ENCODE measurements at places on chromosomes 2 and 18.

DNA sequence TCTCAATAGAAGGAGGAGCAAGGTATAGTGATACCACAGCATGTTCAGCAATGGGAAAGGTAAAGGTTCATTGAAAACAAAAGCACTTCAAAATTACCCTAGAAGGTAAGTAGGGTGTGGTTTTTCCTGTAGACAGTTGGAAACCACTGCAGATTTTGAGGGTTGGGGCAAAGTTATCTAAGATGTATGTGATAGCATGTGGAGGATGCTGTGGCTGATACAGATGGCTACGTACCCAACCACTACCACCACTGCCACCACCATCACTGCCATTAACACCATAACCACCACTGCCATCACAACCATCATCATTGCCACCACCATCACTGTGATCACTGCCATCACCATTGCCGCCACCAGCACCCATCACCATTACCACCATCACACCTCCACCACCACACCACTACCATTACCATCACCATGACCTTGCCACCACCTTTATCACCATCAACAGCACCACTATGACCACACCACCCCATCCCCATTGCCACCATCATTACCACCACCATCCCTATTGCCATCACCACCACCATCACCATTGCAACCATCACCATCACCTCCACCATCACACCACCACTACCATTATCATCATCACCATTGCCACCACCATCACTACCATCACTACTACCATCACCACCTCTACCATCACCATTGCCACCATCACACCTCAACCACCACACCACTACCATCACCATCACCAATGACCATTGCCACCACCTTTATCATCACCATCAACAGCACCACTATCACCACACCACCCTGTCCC lies 3.7 kb downstream of the TMSB10 start:
- no peak for DNase-seq

DNA sequence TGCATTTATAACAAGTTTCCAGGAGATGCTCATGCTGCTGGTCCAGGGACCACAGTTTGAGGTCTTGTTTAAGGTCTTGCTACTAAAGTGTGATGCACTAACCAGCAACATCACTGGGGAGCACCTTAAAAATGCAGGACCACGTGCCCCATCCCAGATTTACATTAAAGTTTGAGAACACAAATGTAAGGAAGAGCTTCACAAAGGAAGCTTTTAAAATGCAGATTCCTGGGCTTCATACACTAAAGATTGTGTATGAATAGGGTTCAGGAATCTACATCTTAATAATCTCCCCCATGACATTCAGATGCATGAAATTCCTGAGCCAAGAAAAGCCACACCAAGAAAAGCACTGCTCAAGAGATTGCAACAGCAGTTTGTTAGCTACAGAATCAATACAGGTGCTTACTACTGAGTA lies 235.3 kb upstream of the TANK start:
- no peak for DNase-seq

GRCh38 chr18:42578792-42579191 lies 536.7 kb downstream of the RIT2 start:
- peak; percentile 16 for DNase-seq

DNA sequence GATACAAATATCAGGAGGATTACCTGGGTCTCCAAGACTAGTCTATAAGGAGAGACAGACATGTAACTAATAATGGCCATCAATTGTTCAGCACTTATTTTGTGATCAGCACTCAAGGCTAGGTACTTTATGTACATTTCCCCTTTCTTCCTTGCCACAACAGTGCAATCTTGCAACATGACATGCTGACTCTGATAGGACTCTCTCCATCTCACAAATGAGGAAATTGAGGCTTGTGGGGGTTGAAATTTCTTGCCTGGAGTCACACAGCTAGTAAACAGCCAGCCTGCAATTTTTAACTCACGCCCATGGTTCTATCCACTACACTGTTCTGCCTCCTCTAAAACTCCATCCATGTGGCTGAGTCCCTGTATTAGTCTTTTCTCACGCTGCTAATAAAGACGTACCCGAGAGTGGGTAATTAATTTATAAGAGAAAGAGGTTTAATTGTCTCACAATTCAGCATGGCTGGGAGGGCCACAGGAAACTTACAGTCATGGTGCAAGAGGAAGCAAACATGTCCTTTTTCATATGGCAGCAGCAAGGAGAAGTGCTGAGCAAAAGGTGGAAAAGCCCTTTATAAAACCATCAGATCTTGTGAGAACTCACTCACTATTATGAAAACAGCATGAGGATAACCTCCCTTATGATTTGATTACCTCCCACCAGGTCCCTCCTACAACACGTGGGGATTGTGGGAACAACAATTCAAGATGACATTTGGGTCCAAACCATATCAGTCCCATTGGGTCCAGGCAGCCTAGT lies 302.4 kb downstream of the PLCL1 start:
- no peak for DNase-seq

- no peak for DNase-seq
These were observed 800 bp upstream of the RALB start for GRCh38 chr2:120251880-120252224.

GRCh38 chr2:69271831-69272257 lies 115.2 kb downstream of the GFPT1 start:
- peak; percentile 70 for DNase-seq

- DNase-seq, result peak; percentile 80
These were observed 59.5 kb upstream of the SP3 start for GRCh38 chr2:174024524-174025270.

GRCh38 chr2:188573453-188573852 lies 281.8 kb downstream of the GULP1 start:
- peak; percentile 41 for DNase-seq

- DNase-seq, result no peak
These were observed at the start of gene ITGB6 for GRCh38 chr2:160199683-160200389. Gene ITGB6, minus strand, starts transcription at chr2:160200272. Its CDS starts 209 bp downstream, at chr2:160200063.

DNA sequence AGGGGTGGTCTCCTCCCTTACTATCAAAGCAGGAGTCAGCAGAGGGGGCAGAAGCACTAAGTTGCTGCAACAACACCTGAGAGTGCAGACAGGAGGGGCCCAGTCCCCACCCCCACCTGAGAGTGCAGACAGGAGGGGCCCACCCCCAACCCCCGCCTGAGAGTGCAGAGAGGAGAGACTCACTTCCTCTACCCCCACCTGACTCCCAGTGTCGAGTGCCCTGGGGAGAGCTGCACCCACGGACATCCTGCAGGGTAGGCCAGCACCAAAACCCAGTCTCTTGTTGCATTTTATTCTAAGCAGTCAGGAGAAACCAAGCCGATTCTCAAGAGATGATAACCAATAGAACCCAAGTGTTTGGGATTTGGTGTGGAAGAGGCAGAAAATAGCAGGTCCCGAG lies 78.4 kb downstream of the NAPG start:
- no peak for DNase-seq

DNA sequence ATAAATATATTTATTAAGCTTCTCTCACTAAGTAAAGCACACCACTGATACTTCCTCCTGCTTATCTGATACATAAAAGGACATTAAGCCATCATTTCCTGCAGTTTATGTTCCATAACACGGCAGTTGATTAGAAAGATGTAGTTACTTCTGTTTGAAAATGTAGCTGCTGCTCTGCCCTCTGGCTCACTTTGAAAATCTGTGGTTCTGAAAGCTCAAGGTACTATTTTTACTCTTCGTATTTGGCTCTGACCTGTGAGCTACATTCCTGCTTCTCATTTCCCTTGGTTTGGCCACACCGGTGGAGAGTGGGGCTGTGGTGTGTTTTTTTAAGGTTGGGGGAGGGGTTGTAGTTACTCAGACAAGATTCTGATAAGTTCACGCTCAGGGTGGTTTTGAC lies 12.8 kb upstream of the TTN start:
- DNase-seq, result no peak

DNA sequence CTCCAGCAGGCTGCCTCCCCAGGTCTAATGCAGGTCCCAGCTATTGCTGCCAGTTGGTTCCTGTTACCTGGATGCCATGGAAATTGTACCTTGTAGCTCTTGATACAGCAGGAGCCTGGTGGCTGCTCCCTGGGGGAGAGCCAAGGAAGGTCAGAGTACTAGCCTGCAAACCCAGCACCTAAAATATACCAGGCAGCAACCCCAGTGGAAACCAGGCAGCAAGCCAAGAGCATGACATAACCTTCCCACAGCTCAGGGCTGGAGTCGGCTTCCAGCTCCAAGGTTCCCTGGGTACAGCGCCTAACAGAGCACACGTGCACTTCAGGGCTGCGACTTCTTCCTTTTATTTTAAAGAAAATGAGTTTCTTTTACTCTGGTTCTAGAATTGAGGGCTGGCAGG lies 30.3 kb downstream of the TNP1 start:
- DNase-seq, result peak; percentile 52

GRCh38 chr18:72700961-72701710 lies 157.0 kb upstream of the CBLN2 start:
- peak; percentile 2 for DNase-seq

- no peak for DNase-seq
These were observed 117.0 kb downstream of the AP1S3 start for GRCh38 chr2:223720367-223720766.
